IMR-90 (cell line): ENCODE measurements at places on chromosomes 5 and 9.

DNA sequence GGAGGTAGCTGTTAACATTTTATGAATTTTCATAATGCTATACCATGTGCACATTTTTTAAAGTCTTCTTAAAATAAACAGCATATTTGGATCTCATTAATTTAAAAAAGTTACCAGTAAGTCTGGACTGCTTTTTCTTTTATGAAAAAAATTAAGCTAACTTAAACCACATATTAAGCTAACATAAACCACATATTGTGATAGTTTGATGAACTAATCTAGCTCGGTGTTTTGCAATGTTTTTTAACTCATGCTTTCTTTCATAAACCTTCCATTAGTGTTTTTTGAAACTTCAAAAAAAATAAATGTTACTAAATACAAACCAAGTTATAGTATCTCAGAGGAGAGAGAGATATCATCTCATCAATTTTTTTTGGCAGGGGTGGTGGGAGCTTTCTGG, 26.5 kb downstream of the POLK start:
- H3K27me3 ChIP-seq = no peaks in the 10 kb centered on the region
- H3K36me3 ChIP-seq = no peaks in the 10 kb centered on the region; the same call in 1 of the 2 replicates
- no peak overlapping the region for H3K27ac ChIP-seq

DNA sequence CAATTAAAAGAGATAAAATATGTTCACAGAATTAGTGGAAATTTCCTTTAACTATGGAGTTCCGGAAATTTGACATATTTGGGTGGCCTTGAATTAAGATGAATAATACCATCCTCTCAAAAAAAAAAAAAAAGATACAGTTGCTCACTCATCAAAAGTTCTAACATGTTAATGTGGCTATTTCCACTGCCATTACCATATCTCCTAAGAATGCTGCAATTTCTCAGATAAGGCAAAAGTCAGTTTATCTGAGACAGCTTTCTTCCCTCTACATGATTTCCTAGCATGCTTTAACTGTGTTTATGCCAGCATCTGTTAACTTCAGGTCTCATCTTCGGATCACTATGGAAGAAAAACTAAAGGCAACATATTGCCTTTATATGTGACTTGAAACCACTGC, 2.6 kb downstream of the FASTKD3 start:
- no peaks in the 10 kb centered on the region for H3K27me3 ChIP-seq
- H3K4me3 ChIP-seq = no peak overlapping the region
- H3K27ac ChIP-seq = no peak overlapping the region
- peaks cover 7% of the 10 kb centered on the region for H3K36me3 ChIP-seq

- H3K27me3 ChIP-seq = no peaks in the 10 kb centered on the region
- DNase-seq = no peak
- H3K27ac ChIP-seq = no peak overlapping the region
- H3K4me3 ChIP-seq = no peak overlapping the region
Measured at GRCh38 chr5:107529618-107530017, 141.1 kb downstream of the EFNA5 start.

GRCh38 chr9:122314165-122314564, 49.5 kb downstream of the MRRF start:
- no peak for DNase-seq
- no peaks in the 10 kb centered on the region for H3K27me3 ChIP-seq
- no peak overlapping the region for H3K27ac ChIP-seq
- no peak overlapping the region for H3K4me3 ChIP-seq
- H3K36me3 ChIP-seq = peaks cover 22% of the 10 kb centered on the region

DNA sequence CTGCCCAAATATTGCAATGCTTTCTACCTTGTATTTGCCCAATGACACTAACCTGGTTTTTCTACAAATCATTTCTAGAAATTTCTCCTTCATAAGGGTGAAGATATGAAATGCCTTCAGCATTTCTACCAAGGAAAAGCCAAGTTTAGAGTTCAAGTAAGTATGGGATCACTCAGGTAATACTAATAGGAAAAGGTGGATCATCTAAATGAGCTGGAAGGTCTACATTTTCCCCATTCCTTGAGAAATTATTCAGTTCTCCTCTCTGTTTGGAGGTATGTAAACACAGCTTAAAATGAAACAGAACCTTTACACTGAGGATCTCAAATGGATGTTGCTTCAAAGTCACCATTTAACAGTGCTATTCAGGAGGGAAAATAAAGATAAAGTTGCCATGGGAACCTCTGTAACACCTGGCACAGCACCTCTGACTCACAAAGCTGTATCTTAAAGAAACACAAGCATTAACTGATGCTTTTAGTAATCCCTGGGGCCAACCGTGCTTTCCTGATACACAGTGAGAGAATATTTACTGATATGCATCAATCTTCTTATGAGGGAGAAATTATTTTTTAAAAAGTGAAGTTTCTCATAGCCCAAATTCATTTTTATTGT, 161.3 kb downstream of the DRD1 start:
- DNase-seq = no peak
- no peaks in the 10 kb centered on the region for H3K4me1 ChIP-seq
- H3K4me3 ChIP-seq = no peak overlapping the region
- H3K27me3 ChIP-seq = no peaks in the 10 kb centered on the region; the same call in 1 of the 2 replicates

DNA sequence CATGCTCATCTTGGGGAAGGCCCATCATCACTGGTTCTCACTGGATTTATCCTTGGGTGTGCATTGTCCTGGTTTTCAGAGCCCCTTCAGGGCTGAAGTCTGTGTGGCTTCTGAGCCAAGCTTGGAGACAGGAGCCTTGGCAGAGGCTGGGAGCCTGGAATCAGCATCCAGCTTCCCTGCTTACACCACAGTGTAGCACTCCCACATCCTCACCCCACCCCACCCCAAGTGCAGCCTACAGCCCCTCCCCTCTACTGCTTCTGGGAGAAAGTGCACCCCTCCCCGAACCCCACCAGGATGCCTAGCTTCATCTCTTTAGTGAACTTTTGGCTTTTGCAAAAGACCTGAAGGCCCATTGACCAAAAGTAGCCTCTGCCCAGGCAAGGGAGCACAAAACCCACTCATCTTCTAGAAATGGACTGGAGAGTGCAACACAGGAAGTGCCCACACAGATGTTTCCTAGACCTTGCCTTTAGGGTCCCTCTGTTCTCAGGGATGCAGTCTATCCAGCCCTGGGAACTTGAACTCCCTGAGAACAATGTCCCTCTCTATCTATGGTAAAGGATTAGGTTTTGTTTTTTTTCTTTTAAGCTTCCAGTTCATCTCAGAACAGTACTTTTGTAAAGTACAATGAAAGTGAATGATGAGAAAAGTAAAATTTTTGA, 189.7 kb downstream of the PALM2AKAP2 start:
- no peak overlapping the region for H3K27ac ChIP-seq
- H3K4me3 ChIP-seq = no peak overlapping the region
- no peaks in the 10 kb centered on the region for H3K27me3 ChIP-seq
- peak; percentile 28 for DNase-seq
- H3K36me3 ChIP-seq = no peaks in the 10 kb centered on the region; the same call in 1 of the 2 replicates

- no peaks in the 10 kb centered on the region for H3K36me3 ChIP-seq
- no peak overlapping the region for H3K27ac ChIP-seq
- H3K4me1 ChIP-seq = no peaks in the 10 kb centered on the region
- no peak for DNase-seq
Measured at GRCh38 chr9:36288070-36288469, 29.8 kb upstream of the GNE start.

- no peaks in the 10 kb centered on the region for H3K27me3 ChIP-seq
- peaks cover 2% of the 10 kb centered on the region for H3K4me1 ChIP-seq
- peak; percentile 47 for DNase-seq
- no peak overlapping the region for H3K4me3 ChIP-seq
- no peak overlapping the region for H3K27ac ChIP-seq
Measured at GRCh38 chr5:72618708-72619107, 111.5 kb upstream of the ZNF366 start.

GRCh38 chr5:87015901-87016300, 251.8 kb upstream of the RASA1 start:
- no peaks in the 10 kb centered on the region for H3K4me1 ChIP-seq
- no peak overlapping the region for H3K4me3 ChIP-seq
- no peaks in the 10 kb centered on the region for H3K27me3 ChIP-seq
- no peak for DNase-seq
- no peaks in the 10 kb centered on the region for H3K36me3 ChIP-seq

DNA sequence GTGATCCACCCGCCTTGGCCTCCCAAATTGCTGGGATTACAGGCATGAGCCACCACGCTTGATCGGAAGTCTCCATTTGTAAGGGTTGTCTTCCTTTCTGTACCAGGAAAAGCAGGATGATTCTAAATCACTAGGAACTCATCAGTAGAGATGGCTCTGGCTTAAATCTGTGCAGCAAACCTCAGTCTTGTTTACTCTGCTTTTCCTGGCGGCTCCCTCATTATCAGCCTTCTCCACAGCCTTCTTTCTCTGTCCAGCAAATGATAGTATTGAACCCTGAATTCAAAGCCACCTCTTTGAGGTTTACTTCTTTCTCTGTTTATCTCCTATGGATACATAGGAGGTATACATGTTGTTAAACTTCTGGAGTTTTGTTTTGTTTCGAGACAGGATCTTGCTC, 43.0 kb upstream of the GNE start:
- no peak for DNase-seq
- no peak overlapping the region for H3K4me3 ChIP-seq
- H3K4me1 ChIP-seq = peaks cover 4% of the 10 kb centered on the region; the same call in 1 of the 2 replicates
- no peaks in the 10 kb centered on the region for H3K27me3 ChIP-seq
- H3K36me3 ChIP-seq = no peaks in the 10 kb centered on the region

DNA sequence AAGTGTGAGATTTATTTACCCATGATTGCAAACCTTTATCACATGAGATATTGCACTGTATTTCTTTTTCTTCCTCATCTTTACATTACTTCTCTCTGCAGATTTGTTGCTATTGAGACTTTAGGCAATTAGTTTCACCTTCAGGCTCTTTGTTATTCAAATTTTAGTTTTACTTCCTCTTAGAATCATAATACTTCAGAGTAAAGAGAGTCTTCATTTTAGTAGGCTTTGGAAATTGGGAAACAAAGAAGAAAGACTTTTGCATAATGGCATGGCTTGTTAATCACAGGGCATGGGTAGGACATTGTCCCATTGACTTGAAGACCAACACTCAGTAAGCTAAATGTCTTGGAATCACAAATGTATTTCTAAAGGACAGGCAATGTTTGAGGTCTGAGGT, 1.2 kb upstream of the PCDHGA5 start:
- DNase-seq = no peak
- H3K27me3 ChIP-seq = peaks cover 2% of the 10 kb centered on the region; the same call in 1 of the 2 replicates
- H3K36me3 ChIP-seq = peaks cover 14% of the 10 kb centered on the region; the same call in 1 of the 2 replicates
- no peak overlapping the region for H3K27ac ChIP-seq

GRCh38 chr5:102869230-102869629, 114.1 kb downstream of the PAM start:
- no peak overlapping the region for H3K27ac ChIP-seq
- H3K27me3 ChIP-seq = no peaks in the 10 kb centered on the region
- H3K4me1 ChIP-seq = peaks cover 2% of the 10 kb centered on the region
- DNase-seq = no peak
- H3K36me3 ChIP-seq = peaks cover 8% of the 10 kb centered on the region

GRCh38 chr9:131666774-131667173, 73.1 kb downstream of the RAPGEF1 start:
- no peak overlapping the region for H3K27ac ChIP-seq
- H3K4me3 ChIP-seq = no peak overlapping the region
- H3K36me3 ChIP-seq = no peaks in the 10 kb centered on the region
- peaks cover 21% of the 10 kb centered on the region for H3K4me1 ChIP-seq
- H3K27me3 ChIP-seq = no peaks in the 10 kb centered on the region

- DNase-seq = no peak
- H3K27me3 ChIP-seq = no peaks in the 10 kb centered on the region
Measured at GRCh38 chr9:73981405-73981804, 515.7 kb upstream of the RORB start.

- no peak overlapping the region for H3K4me3 ChIP-seq
- H3K27ac ChIP-seq = peak overlapping the region; percentile 50; the same call in 1 of the 2 replicates
- no peaks in the 10 kb centered on the region for H3K36me3 ChIP-seq
- peak; percentile 87 for DNase-seq
- peaks cover 31% of the 10 kb centered on the region for H3K4me1 ChIP-seq
Measured at GRCh38 chr5:119328753-119329602, 26.8 kb upstream of the TNFAIP8 start.

- H3K4me1 ChIP-seq = peaks cover 23% of the 10 kb centered on the region
- DNase-seq = no peak
- H3K27ac ChIP-seq = no peak overlapping the region
- no peak overlapping the region for H3K4me3 ChIP-seq
- no peaks in the 10 kb centered on the region for H3K27me3 ChIP-seq
- H3K36me3 ChIP-seq = peaks cover 70% of the 10 kb centered on the region
Measured at GRCh38 chr9:136351252-136351800, 12.2 kb downstream of the DNLZ start.

GRCh38 chr5:159340511-159340910, 10.2 kb upstream of the IL12B start:
- DNase-seq = no peak
- no peak overlapping the region for H3K27ac ChIP-seq
- H3K4me1 ChIP-seq = peaks cover 2% of the 10 kb centered on the region; the same call in 1 of the 2 replicates
- no peaks in the 10 kb centered on the region for H3K36me3 ChIP-seq

GRCh38 chr5:53475320-53475719, 5.1 kb upstream of the FST start:
- no peaks in the 10 kb centered on the region for H3K4me1 ChIP-seq
- no peak for DNase-seq
- H3K27ac ChIP-seq = no peak overlapping the region
- no peaks in the 10 kb centered on the region for H3K27me3 ChIP-seq
- H3K4me3 ChIP-seq = no peak overlapping the region
- no peaks in the 10 kb centered on the region for H3K36me3 ChIP-seq

DNA sequence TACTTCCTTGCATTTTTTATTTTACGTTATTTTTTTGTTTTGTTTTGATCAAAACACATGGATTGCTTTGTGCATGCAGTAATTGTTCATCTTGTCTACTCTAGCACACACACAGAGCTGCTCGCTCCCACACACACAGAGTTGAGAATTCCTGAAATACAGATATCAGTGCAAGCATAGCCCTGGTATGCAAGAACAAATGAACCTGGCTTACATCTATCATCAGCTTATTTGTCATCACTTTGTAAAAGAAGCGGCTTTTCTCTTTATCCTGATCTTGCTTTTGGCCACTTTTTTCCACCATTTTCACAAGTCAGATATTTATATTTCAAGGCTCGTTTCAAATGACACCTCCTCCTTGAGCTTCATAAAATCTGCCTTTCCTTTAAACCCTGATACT, 1435.7 kb downstream of the MAT2B start:
- H3K27me3 ChIP-seq = no peaks in the 10 kb centered on the region
- DNase-seq = peak; percentile 2
- no peak overlapping the region for H3K27ac ChIP-seq

- no peak for DNase-seq
- H3K27me3 ChIP-seq = no peaks in the 10 kb centered on the region
- H3K27ac ChIP-seq = no peak overlapping the region
- H3K4me1 ChIP-seq = no peaks in the 10 kb centered on the region
- 0 out of 2 replicates have a peak, but pooled peaks cover 3% of the 10 kb centered on the region for H3K36me3 ChIP-seq
Measured at GRCh38 chr9:99978221-99978620, 71.8 kb downstream of the STX17 start.

- no peaks in the 10 kb centered on the region for H3K36me3 ChIP-seq
- DNase-seq = no peak
- peaks cover 1% of the 10 kb centered on the region; the same call in 1 of the 2 replicates for H3K27me3 ChIP-seq
- H3K4me1 ChIP-seq = peaks cover 2% of the 10 kb centered on the region
Measured at GRCh38 chr9:34385561-34386230, 9.0 kb upstream of the MYORG start.
